ENCODE measurements at places on chromosomes 11 and 22.

DNA sequence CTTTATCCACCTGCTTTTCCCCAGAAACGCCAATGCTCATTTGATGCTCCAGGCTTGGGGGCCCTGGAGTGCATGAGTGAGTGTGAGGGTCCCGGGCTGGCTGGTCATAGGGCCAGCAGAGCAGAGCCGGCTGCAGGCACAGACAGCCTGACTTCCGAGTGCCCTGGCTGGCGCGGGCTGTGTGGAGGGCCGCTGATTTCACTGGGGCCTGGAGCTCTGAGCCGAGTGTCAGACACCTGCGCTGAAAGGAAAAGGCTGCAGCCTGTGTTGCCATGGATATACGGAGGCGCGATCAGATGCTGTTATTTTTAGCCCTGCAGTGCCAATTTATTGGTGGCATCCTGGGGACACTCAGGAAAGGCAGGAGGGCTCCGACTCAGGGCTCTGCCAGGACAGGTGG, 87.6 kb downstream of the ST3GAL4 start:
- DNase-seq, result no peak

- no peak for DNase-seq
Observed at GRCh38 chr11:77014669-77015068, 19.5 kb upstream of the B3GNT6 start.

- no peak for DNase-seq
Observed at GRCh38 chr11:130420478-130421198, 7.8 kb downstream of the ADAMTS8 start.

DNA sequence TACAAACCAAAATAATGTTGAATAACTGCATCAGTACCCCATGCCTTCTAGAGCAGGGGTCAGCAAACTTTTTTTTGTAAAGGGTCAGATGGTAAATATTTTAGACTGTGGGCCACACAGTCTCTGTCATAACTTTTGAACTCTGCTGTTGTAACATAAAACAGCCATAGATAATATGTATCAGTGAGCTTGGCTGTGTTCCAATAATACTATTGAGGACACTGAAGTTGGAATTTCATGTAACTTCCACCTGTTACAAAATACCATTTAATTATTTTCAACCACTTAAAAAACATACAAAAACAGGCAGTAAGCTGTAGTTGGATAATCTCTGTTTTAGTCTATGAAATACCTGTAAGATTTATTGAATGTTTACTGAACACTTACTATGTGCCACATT, 55.2 kb downstream of the PICALM start:
- peak; percentile 20 for DNase-seq

DNA sequence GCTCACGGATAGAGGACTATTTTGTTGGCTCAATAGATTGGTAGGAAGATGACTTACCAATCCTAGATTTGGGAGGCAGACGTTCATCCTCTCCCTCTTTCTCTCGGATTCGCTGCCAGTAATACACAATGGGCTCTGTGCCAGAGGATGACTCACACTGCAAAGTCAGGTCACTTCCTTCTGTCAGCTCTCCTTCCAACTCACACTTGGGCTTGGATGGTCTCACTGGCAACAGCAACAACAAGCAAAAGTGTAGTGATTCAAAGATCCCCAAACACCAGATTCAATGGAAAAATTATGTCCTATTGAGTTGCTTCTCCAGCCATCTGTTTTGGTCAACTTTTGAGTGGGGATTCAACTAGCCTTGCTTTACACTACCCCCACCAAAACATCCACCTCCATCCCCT, 21.7 kb upstream of the HSPA8 start:
- peak; percentile 88 for DNase-seq

DNA sequence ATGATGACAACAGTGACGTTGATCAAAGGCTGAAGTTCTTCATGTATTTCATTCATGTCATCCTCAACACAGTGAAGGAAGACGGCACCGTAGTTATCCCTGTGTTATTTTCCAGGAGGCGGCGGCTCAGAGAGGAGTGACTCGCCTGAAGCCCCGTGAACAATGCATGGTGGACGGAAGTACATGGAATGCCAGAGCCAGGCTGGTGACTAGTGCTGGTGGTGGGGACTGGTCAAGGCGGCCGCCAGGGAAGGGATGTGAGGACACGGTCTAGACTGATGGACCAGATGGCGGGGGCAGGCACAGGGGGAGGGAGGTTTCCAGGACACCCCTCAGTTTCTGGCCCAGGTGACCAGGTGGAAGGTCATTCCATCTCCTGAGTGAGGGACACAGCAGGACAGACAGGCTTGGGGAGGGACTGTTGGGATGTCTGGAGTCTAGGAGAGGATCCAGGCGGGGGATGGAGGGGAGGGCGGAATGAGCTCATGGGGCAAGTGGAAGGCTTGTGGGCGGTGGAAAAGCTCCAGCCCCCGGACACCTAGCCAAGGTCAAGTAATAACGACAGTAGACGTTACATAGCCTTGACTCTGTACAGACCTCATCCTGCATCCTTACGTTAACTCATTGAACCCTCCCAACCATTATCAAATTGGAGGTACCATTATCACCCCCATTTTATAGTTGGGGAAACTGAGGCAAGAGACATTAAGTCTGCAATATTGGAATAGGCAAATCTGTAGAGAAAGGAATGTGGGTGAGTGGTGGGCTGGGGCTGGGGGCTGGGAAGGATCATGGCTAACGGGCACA, 16.0 kb upstream of the PICK1 start:
- DNase-seq, result no peak

DNA sequence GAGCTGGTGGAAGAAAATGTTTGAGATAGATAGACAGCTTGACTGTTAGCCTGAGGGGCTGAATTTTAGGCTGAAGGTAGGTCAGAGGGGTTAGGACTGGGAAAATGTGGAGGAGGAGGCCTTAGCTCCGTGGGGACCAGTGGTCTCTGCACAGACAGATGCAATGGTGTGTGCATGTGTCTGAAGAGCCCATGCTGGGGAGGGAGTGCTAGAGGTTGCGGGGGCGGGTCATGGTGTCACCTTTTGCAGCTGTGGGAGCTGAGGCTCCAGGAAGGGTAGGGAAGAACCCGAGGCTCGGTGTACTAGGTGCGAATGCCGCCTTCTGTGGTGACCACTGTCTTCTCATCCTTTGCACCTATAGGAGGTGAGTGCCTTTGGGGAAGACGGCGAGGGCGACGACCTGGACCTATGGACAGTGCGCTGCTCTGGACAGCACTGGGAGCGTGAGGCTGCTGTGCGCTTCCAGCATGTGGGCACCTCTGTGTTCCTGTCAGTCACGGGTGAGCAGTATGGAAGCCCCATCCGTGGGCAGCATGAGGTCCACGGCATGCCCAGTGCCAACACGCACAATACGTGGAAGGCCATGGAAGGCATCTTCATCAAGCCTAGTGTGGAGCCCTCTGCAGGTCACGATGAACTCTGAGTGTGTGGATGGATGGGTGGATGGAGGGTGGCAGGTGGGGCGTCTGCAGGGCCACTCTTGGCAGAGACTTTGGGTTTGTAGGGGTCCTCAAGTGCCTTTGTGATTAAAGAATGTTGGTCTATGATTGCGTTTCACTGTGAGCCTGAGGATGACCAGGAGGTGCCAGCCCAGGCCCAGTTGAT, 1.6 kb downstream of the SDF2L1 start:
- no peak for DNase-seq

- no peak for DNase-seq
Observed at GRCh38 chr11:1487851-1488574, 1.4 kb upstream of the MOB2 start.

DNA sequence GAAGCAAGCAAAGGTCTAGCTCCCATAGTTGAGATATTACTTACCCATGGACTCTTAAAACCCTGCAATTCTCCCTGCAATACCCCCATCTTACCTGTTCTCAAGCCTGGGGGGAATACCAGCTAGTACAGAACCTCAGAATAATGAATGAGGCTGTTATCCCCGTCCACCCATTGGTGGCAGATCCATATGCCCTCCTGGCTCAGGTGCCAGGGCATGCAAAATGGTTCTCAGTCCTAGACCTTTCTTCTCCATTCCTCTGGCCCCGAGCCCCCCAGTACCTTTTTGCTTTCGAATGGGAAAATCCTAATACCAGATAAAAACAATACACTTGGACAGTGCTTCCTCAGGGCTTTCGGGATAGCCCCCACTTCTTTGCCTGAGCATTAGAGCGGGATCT, 86.4 kb downstream of the PIWIL4 start:
- DNase-seq, result no peak

DNA sequence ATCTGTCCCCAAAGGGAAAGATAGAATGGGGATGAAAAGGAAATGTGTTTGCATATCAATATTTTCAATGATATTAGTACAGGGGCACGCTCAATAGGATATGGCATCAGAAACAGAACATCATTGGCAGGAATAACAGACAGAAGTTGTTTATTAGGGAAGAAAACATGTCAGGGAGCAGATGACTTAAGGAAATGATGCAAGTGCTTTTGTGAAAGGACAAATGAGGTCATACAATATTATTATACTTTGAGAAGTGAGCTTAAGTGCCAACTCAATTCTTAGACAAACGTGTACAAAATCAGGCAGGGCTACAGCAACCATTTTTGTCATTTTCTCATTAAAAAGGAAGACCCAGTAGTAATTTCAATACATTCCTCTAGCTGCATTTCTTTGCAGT, 388.4 kb downstream of the SOX6 start:
- DNase-seq, result peak; percentile 71

DNA sequence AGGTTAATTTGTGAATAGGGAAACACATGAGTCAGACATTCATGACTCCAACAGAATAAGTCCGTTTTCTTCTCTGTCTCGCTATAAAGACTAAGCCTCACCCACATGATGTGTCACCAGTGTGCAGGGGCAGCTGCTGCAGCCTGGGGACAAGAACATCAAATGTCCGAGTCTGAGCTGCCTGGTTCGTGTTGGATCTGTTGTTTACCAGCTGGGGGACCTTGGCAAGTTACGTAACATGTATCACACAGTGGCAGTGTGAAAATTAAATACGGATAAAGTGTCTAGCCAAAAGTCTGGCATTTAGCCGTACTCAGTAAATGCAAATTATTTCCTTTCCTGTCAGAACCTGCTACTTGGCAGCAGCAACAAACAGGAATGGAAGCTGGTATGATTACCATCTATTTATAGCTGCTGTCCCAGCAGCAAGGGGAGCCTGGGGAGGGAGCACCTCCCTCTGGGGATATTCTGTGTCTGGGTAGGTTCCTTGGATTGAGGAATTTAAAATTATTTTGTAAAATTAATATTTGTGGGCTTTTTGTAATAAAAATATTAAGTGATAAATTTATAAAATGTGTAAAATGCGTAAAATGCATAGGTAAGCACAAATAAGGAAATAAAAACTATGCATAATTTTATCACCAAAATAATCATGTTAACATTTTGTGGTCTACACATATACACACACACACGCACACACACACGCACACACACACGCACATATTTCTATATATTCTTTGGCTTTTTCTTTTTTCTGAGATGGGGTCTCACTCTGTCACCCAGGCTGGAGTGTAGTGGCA, 1.3 kb upstream of the CLDN25 start:
- DNase-seq, result peak; percentile 42

DNA sequence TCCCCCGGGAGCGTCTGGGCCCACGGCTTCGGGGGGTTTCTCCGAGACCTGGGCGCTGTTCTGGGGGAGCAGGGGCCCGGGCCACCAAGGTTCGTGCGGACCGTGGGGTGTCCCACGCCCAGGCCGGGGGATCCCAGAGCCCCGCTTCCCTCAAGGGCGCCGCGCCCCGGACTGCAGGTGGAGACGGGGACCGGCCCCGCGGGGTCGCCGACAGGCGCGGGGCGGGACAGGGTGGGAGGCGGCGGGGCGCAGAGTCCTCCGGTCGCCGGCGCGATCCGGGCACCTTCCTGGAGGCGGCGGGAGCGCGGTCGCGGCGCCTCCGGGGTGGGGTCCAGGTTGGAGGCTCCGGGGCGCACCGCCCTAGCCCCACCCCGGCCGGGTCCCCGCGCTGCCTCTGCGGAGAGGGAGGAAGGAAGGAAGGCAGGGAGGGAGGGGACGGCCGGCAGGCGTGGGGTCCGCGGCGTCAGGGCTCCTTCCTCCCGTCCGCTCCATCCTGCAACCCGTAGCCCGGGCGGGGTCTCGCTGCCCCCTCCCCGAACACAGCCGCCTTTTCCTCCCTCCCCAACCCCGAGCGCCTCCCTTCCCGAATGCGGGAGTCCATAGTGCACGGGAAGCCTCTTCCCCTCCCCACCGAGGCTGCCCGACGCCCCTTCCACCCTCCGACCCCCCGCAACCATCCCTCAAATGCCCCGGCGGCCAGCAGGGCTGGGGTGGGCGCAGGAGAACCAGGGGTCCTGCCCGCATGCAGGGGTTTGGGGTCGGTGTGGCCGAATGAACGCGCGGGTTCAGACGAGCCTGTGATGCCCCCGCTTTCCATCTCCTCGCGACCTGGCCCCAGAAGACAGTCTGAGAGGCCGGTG, 4.3 kb upstream of the ZBED4 start:
- no peak for DNase-seq

DNA sequence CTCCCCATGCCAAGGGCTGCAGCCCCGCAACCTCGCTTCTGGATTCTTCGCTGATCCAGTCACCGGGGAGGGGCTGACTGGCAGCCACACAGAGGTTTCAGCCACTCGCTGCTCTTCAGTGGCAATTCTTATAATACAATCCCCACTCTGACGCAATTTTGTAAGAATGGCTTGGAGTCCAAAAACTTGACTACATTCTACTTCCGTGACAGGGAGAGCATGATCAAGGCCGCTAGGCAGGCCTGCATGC, 14.9 kb downstream of the PPM1F start:
- peak; percentile 97 for DNase-seq

DNA sequence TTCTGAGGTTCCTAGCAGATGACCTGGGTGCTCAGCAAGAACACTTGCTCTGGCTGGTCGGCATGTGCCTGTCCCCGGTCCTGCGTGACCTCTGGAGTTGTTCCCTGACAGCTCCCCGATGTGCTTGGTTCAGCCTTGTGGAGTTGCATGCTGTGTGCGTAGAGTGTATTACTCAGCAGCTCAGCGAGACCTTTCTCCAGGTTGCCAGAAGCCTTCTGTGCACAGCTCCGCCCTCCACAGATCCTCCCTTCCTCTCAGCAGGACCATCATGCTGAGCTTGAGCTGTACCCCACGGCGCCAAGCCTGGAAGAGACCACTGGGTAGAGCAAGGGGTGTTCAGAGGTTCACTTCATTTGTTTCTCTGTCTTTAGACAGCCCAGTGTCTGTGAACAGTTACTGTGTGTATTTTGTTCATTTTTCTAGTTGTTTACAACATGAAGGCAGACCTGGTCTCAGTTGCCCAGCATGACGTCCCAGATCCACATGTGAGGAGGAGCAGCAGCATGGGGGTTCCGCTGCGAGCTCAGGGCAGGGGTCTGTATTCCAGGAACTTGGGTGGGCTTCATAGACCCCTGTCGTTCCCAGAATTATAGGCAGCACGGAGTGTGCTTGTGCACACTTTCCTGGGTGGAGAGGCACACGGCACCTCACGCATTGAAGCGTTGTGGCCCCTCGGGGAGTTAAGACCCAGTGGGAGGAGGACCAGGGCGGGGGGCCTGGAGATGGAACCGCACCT, 148.6 kb downstream of the IGLL1 start:
- no peak for DNase-seq

Measured in adipocyte (in vitro differentiated cells).